ENCODE measurements at places on chromosomes 3 and 15. TPM values are rescaled to one million over a fixed set of nuclear protein-coding genes. Genes with fewer than 3 reads are reported as not detected.

The TMEM212 gene
- total RNA-seq: not detected

The TM6SF1 gene
- total RNA-seq: 11.2 TPM

The SOX14 gene
- not detected for total RNA-seq

The ATP10A gene
- total RNA-seq: 12.0 TPM

The TMCO5A gene
- not detected for total RNA-seq

The PROS1 gene
- total RNA-seq: 329 TPM

The REC114 gene
- total RNA-seq: not detected

DNA sequence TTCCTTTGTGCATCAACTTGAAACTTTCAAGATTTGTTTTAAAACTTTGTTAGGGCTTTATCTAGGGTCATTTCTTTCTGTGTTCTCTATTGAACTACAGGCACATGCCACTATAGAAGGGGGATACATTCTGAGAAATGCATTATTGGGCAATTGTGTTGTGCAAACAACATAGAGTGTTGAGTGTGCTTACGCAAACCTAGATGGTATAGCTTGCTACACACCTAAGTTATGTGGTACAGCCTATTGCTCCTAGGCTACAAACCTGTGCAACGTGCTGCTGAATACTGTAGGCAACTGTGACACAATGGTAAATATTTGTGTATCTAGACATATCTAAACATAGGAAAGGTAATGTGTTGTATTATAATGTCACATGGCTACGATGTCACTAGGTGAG, 33.0 kb upstream of the KLF13 start:
- H3K4me1 ChIP-seq: no peaks in the 10 kb centered on the region
- DNase-seq: no peak
- no peaks in the 10 kb centered on the region for H3K36me3 ChIP-seq
- no peaks in the 10 kb centered on the region for H3K27me3 ChIP-seq

DNA sequence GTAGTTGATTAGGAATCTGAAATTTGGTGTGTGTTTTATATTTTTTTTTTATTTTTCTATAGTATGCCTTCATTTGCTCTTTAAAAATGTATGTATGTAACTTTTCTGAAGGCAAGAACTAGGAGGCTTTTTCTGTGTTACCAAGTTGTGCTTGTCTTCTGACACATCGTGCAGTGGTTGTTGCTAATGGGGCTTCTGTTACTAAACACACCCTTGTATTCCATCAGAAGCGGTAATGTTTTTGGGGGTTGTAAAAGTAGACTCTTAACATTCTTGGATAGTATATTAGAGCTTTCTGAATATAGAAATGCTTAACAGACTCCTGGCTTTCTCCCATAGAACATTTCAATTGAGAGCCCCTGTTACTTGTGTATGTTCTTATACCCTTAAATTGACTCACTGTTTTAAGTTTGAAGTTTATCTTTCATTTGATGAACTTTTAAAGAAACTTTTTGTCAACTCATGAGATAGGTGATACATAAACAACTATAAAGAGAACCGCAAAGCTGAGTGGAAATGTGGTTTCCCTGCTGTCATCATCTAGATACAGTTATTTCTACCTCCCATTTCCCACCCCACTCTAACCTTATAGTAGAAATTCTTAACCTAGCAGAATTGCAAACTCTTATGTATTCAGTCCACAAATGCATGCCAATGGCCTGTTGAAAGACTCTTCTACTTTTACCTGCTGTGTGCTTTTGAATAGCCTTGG, 2.5 kb downstream of the TIPARP start:
- no peak overlapping the region for H3K27ac ChIP-seq
- H3K4me3 ChIP-seq: peak overlapping the region; percentile 97
- H3K4me1 ChIP-seq: no peaks in the 10 kb centered on the region
- DNase-seq: no peak

- H3K36me3 ChIP-seq: no peaks in the 10 kb centered on the region
- no peak overlapping the region for H3K27ac ChIP-seq
- DNase-seq: no peak
These were observed 20.1 kb upstream of the TM2D3 start for GRCh38 chr15:101672298-101672697.

DNA sequence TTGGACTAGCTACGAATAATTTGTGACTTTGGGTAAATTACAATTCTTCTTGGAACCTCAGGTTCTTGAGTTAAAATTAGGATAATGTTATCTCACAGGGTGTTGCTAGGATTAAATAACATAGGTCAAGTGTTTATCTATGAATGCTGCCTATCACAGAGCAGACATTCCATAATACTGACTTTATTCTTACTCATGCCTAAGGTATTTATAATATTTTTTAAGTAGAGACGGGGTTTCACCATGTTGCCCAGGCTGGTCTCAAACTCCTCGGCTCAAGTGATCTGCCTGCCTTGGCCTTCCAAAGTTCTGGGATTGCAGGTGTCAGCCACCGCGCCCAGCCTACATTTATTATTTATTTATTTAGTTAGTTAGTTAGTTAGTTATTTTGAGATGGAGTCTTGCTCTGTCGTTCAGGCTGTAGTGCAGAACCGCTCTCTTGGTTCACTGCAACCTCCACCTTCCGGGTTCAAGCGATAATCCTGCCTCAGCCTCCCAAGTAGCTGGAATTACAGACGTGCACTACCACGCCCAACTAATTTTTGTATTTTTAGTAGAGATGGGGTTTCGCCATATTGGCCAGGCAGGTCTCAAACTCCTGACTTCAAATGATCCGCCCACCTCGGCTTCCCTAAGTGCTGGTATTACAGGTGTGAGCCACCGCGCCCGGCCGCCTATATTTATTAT, 741 bp upstream of the ZNF106 start:
- peak overlapping the region; percentile 94 for H3K4me3 ChIP-seq
- H3K27ac ChIP-seq: peak overlapping the region; percentile 97
- H3K4me1 ChIP-seq: no peaks in the 10 kb centered on the region
- H3K27me3 ChIP-seq: no peaks in the 10 kb centered on the region
- no peaks in the 10 kb centered on the region for H3K36me3 ChIP-seq

GRCh38 chr15:47663101-47663500, 54.2 kb upstream of the SEMA6D start:
- H3K27me3 ChIP-seq: no peaks in the 10 kb centered on the region
- no peaks in the 10 kb centered on the region for H3K4me1 ChIP-seq
- DNase-seq: no peak
- no peaks in the 10 kb centered on the region for H3K36me3 ChIP-seq
- H3K4me3 ChIP-seq: no peak overlapping the region
- no peak overlapping the region for H3K27ac ChIP-seq

GRCh38 chr3:51718547-51719409, 11.9 kb downstream of the GRM2 start:
- H3K4me1 ChIP-seq: no peaks in the 10 kb centered on the region
- no peak overlapping the region for H3K4me3 ChIP-seq
- H3K36me3 ChIP-seq: no peaks in the 10 kb centered on the region
- no peak overlapping the region for H3K27ac ChIP-seq

- peaks cover 53% of the 10 kb centered on the region for H3K36me3 ChIP-seq
- no peak overlapping the region for H3K4me3 ChIP-seq
- H3K27ac ChIP-seq: no peak overlapping the region
These were observed 11.5 kb upstream of the USP50 start for GRCh38 chr15:50558012-50558411.

GRCh38 chr3:141262308-141262705, 30.7 kb downstream of the PXYLP1 start:
- H3K36me3 ChIP-seq: no peaks in the 10 kb centered on the region
- no peaks in the 10 kb centered on the region for H3K27me3 ChIP-seq
- H3K4me1 ChIP-seq: no peaks in the 10 kb centered on the region
- H3K27ac ChIP-seq: no peak overlapping the region
- DNase-seq: no peak

GRCh38 chr15:69813881-69814280, 283.8 kb downstream of the TLE3 start:
- H3K27me3 ChIP-seq: no peaks in the 10 kb centered on the region
- no peaks in the 10 kb centered on the region for H3K36me3 ChIP-seq
- no peak for DNase-seq
- H3K4me1 ChIP-seq: no peaks in the 10 kb centered on the region
- no peak overlapping the region for H3K27ac ChIP-seq
- no peak overlapping the region for H3K4me3 ChIP-seq

- H3K27me3 ChIP-seq: no peaks in the 10 kb centered on the region
- H3K27ac ChIP-seq: no peak overlapping the region
- H3K4me1 ChIP-seq: no peaks in the 10 kb centered on the region
- no peak for DNase-seq
- no peaks in the 10 kb centered on the region for H3K36me3 ChIP-seq
These were observed 65.8 kb upstream of the AKAP13 start for GRCh38 chr15:85314633-85315032.

DNA sequence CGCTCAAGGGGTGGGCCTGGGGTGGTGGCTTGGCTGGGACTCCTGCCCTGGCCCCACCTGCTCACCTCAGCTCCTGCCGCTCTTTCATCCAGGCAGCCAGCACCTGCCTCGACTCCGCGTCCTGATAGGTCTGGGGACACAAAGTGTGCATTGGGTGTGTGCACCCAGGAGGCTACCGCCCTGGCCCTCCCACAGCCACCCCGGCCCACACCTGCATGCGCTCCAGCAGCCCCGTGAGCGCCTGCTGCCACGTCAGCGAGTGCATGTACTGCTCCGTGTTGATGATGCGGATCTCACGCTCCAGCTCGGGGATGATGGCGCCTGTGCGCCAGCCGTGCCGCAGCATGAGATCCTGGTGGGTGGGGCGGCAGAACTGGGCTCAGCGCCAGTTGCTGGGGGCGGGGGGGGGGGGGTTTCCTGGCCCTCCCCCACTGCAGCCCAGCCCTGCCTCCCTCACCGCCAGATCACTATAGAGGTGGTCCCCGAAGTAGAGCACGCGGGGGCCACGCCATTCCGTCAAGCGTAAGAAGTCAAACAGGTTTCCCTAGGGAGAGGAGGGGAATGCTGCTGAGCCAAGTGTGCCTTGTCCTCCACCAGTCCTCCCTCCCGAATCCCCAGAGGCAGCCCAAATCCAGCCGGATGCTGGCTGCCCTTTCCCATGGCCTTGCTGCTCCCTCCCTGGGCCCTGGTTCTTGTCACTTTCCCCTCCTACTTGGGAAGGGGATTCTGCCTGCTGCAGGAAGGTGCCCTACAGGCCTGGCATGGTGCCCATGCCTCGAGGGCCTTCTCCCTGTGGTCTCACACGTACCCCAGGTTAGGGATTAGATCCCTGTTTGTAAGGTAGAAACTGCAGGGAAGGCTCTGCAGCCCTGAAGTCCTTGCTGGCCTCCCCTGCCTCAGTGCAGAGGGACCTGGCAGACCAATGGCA, 8.6 kb downstream of the NT5DC2 start:
- peak overlapping the region; percentile 45 for H3K27ac ChIP-seq
- no peaks in the 10 kb centered on the region for H3K27me3 ChIP-seq
- H3K4me1 ChIP-seq: peaks cover 5% of the 10 kb centered on the region
- peak; percentile 13 for DNase-seq
- no peak overlapping the region for H3K4me3 ChIP-seq

GRCh38 chr3:147653367-147653923, 244.3 kb downstream of the ZIC1 start:
- no peak overlapping the region for H3K27ac ChIP-seq
- no peaks in the 10 kb centered on the region for H3K36me3 ChIP-seq
- no peak overlapping the region for H3K4me3 ChIP-seq

DNA sequence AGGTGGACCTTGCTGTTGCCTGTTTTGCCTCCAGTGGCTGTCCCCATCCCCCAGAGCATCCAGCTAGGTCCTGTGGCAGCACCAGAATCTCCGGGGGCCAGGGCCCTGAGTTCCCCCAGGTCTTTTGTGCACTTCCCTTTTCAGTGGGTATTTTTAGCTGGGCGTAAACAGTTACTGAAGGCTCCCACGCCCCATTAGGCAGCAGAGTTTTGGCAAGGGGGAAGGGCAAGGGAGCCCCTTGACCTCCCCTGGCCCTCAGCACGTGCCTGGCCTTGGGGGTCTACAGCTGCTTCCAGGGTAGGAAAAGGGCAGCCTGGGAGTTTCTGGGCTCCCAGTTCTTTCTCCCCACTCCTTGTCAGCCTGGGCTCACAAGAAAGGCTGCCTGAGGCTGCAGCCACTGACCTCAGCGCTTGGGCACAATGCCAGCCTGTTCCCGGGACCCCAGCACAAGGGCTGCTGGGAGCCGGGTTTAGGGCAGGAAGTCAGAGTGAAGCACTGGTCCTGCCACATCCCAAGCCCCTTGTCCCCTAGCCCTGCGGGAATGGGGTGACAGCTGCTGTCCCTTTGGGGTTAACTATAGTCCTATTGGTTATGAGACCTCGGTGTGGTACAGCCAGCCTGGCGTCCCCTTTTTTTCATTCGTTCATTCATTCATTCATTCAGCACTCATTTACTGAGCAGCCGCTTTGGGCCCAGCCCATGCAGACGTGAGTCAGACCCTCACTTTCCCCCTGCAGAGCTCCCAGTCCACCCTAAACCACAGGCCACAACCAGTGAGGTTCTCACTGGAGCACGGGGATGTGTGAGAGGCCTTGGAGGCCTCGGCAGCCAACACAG, 8.4 kb downstream of the CSK start:
- DNase-seq: peak; percentile 53
- peaks cover 98% of the 10 kb centered on the region for H3K4me1 ChIP-seq
- H3K27me3 ChIP-seq: no peaks in the 10 kb centered on the region

DNA sequence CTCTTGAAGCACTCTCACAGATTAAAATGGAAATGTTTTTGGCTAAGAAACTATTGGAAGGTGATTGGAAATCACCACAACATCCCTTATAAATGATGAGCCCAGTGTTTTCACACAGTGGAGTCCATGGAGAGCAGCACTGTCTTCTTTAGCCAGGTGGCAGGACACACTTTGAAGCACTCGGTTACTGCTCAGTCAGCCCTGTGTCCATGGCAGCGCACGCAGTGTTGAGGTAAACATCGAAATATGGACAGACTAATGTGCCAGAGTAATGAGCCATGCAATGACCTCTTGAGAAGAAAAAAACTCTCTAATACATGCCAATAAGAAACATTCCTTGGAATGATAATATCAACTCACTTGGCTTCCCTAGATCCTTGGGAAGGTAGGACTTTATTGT, 66.6 kb downstream of the TGFBR2 start:
- H3K4me1 ChIP-seq: peaks cover 25% of the 10 kb centered on the region
- H3K27me3 ChIP-seq: no peaks in the 10 kb centered on the region
- H3K27ac ChIP-seq: peak overlapping the region; percentile 66
- H3K36me3 ChIP-seq: no peaks in the 10 kb centered on the region

DNA sequence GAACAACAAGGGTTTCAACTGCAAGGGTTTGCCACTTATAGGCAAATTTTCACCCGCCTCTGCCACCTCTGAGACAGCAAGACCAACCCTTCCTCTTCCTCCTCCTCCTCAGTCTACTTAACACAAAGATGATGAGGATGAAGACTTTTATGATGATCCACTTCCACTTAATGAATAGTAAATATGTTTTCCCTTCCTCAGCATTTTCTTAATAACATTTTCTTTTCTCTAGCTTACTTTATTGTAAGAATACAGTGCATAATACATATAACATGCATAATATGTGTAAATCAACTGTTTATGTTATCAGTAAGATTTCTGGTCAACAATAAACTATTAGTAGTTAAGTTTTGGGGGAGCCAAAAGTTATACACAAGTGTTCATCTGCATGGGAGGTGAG, 77.4 kb downstream of the KLF15 start:
- H3K4me3 ChIP-seq: no peak overlapping the region
- no peak for DNase-seq
- H3K27me3 ChIP-seq: no peaks in the 10 kb centered on the region
- H3K4me1 ChIP-seq: no peaks in the 10 kb centered on the region
- H3K36me3 ChIP-seq: no peaks in the 10 kb centered on the region
- no peak overlapping the region for H3K27ac ChIP-seq
